Fibroblast of gingiva (primary cell): ENCODE measurements at places on chromosomes 7 and 10.

GRCh38 chr7:36982766-36983165, 258.5 kb upstream of the AOAH start:
- no peak for DNase-seq

DNA sequence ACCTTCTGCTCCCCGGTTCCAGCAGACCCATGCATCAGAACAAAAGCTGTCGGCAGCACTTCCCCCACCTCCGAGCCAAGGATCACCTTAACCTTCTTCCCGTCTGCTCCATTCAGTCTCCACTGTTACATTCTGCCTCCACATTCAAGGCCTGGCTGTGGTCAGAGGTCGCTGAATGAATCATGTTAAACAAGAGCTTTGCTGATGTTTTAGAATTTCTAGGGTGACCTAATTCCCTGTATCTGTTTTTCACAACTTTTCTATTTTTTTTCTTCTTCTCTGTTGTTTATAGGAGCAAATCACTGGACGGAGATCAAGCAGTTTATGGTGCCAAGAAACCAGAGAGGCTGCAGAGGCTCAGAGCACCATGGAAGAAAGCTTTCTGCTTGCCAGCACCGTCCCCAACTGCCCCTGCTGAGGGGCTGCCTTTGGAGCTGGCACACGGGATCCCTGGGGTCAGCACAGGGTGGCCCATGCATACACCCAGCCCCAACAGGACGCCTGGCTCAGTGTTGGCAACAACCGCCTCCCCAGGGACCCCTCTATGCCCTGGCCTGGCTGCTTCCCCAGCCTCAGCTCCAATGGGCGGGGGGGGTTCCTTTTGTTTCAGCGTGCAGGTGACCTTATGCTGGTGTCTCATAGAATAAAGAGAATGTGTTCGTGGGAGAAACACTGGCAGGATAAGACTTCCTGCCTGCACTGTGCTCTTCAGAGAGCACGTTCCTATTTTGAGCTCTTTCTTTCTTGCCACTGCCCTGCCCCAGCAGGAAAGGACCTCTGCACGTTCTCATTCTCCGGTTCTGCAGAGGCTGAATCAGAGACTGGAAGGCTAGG, 182.7 kb upstream of the LYZL2 start:
- DNase-seq, result peak; percentile 93

GRCh38 chr10:23157691-23158369, 34.3 kb upstream of the PTF1A start:
- DNase-seq, result peak; percentile 30

DNA sequence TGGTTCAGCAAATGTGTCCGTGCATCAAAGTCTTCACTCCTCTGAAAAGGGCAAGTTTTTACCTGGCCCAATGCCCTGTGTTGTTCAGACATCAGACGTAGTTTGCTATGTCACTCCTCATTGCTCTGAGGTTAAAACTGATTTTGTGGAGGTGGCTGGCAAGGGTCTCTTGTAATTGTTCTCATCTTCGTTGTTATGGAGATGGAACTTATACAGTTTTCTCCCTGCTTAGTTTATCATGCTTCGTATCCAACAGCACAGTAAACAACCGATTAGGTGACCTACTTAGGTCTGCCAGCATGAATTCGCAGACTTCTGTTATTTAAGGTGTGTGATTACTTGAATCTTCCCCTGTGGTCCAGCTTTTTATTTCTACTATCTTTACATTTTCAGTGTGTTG, 274.1 kb upstream of the SMIM30 start:
- DNase-seq, result no peak

GRCh38 chr10:76621886-76622620, 1015.6 kb downstream of the KCNMA1 start:
- no peak for DNase-seq

- no peak for DNase-seq
These were observed 1164.7 kb upstream of the AUTS2 start for GRCh38 chr7:68433462-68434070.

GRCh38 chr10:133324198-133324792, 12.4 kb downstream of the CALY start:
- DNase-seq, result no peak

DNA sequence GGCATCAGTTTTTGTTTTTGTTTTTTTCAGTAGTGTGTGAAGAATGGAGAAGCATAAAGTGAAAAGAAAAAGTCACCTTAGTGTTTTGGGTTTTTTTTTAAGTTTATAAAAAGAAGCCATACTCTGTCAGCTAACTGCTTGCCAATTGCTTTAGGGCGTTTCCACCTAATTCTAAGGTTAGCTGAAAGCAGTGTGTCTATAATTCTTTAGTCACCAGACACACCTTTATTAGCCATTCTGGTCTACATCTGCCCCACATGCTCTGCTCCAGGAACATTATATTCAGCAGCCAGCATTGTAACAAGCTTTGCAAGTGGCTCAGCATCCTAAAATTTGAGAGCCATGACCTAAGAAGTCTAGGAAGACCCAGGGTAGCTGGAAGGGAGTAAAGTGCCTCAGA, 14.1 kb upstream of the SLC16A12 start:
- DNase-seq, result no peak

DNA sequence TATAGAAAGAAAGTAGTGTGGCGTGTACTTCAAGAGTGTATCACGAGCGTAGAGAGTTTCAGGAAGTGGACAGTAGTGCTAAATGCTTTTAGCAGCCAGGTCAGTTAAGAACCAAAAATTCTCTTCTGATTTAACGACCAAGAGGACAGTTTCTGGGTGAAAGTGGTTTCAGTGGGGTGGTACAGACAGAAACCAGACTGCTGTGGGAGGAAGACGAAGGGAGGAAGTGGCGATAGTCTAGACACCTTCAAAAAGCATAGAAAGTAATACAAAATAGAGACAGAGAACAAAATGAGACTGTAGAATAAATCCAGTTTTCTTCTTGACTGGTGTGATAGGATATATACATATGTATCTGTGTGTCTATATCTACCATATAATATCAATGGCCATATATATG, 93.5 kb downstream of the MBL2 start:
- DNase-seq, result no peak

DNA sequence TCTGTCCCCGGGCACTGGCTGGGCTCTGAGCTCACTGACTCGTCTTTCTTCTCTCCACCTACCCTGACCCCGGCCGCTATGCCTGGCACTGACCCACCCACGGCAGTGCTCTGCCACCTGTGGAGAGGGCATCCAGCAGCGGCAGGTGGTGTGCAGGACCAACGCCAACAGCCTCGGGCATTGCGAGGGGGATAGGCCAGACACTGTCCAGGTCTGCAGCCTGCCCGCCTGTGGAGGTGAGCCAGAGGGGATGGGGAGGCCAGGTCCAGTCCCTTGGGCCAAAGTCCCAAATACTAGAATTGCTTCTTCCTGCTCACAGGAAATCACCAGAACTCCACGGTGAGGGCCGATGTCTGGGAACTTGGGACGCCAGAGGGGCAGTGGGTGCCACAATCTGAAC, 27.3 kb downstream of the TBATA start:
- no peak for DNase-seq

DNA sequence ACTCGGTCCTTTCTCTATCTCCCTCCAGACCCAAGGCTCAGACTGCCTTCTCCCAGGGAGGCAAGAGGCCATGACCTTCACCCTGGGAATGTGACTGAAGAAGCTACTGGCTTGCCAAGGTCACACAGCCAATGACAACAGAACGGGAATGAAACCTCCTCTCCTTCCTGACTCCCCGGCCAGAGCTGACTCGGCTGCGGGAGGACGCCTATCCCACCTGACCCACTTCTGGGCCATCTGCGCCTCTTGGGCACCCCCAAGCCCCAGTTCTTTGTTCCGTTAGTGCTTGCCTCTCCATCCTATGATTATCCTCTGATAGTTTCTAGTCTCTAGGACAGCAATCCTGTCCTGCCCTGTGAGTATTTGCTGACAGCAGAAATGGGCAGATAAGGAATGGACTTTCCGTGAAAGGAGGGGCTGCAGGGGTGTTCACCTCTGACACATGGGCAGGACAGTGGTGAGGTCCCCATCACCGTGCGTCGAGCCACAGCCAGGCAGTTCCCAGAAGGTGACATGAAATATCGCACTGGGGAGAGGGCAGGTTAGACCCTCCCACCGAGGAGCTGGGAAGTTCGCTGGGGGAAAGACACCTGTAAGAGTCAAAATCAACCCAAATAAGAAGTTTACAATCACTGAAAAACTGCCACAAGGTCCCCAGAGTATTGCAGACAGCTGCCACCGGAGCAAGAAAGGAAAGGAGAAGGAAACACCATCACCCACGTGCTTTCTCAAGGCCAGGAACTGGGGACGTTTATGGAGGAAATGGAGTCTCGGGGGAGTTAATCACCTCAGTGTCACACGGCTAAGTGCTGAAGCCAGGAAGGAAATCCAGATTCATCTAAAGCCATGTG, 63.0 kb downstream of the INSIG1 start:
- DNase-seq, result no peak

DNA sequence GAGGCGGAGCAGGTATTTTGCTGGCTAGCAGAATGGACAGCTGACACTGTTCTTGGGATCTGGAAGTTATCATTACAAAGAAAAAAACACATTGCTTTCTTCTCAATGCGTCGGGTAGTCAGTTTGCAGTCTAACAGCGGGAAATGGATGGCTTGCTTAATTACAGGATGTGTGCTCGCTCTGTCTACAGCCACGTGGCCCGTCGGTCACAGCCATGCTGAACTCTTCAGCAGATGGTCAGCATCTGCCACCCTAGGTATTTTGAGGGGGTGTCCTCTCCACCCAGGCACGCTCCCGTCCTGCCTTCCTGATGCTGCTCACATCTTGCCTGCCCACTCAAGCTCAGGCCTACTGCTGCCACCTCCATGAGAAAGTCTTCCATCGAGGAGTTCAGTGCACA, 20.4 kb upstream of the INMT start:
- DNase-seq, result no peak

DNA sequence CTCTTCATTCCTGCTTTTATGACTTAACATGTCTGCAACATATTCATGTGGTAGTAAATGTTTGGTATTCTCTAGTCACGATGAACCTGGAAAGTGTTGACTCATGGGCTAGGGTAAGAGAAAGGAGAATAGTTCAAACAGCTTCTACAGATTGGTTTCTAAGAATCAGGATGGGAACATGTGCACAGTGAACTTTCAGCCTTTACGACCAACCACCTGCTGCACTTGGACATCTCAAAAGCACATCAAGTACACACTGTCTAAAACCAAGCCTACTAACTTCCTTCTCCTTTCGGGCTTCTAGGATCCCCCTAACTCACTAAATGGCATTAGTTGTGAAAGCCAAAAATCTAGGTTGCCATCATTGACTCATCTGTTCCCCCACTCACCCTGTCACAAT, 85.5 kb downstream of the CUL2 start:
- no peak for DNase-seq

DNA sequence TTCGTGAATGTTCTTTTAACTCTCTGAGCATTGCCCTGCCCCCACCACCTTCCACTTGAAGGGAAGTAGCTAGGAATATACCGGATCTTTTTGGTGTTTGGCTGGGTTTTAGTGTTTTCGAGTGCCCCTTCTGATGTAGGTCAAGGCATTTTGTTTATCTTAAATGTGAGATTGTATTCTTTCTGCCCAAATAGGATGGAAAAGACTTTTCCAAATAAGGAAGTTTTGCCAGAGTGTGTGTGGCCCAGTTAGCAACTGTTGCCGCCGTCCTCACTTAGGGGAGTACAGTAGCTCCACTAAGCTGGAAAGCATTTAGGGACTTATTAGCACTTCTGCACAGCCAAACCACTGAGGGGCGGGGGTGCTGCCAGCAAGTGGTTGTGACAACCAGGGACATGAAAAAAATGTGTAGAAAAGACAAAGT, 29.8 kb upstream of the VCL start:
- peak; percentile 14 for DNase-seq

- DNase-seq, result no peak
These were observed 9.0 kb downstream of the ZWINT start for GRCh38 chr10:56351909-56352630.

DNA sequence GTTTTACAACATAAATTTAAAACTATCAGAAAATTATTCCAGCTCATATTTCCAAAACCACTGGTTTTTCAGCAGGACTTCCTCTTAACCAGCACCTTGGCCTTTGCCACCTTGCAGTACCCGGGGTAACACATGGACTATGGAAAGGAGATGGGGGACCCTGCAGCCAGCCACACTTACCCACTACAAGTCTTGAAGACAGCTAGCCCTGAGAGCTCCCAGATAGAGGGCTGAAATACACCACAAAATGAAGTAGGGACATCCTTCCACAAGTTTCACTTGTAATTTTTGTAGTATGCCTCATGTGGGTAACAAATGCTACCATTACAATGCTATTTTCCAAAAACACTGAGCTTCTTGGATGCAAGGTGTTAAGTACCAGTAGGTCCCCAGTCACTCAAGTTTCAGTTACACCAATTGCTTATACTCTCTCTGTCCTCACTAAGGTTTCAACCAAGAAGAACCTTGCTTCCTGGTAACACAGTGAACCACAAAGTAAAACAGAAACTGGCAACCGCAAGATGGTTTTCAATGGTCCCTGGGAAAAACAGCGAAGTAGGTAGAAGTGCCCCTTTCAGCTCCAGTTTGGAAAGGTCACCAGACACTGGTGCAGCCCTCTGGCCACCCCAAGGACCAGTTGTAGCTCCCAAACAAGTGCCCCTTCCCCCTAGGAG, 110.9 kb downstream of the SGMS1 start:
- DNase-seq, result no peak
